ENCODE measurements at places on chromosomes 6 and 20.

DNA sequence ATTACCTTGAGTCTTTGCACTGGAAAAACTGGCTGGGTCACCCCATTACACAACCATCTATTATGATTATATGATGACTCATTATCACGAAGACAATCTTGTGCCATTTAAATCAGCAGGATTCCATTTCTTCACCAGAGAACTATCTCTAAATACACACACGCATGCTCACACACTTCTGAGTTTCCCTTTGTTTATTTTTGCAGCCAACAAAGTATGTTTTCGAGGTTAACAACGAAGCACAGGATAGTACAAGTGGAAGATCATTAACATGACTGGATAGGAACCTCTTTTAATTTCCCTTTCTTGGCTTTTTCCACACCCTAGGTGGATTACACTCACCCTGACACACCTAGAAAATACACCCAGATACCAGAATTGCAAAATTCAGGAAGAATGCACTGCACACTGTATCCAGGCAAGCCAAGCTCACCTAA lies 18.9 kb downstream of the PERP start:
- peak; percentile 84 for DNase-seq

DNA sequence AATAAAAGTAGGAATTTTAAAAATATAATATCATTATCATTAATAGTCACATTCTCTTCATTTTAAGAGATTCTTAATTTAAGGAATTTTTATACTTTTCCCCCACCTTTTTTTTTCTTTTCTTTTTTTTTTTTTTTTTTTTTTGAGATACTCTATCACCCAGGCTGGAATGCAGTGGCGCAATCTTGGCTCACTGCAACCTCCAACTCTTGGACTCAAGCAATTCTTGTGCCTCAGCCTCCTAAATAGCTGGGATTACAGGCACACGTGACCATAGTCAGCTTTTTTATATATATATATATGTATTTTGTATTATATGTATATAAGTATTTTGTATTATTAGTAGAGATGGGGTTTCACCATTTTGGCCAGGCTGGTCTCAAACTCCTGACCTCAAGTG lies 457.7 kb downstream of the CDKAL1 start:
- no peak for DNase-seq

- DNase-seq, result no peak
Observed at GRCh38 chr6:132443206-132443605, 41.9 kb upstream of the MOXD1 start.

GRCh38 chr20:25251558-25251957 lies 3.7 kb downstream of the PYGB start:
- DNase-seq, result no peak

- DNase-seq, result no peak
Observed at GRCh38 chr6:152226119-152226518, 411.0 kb downstream of the SYNE1 start.

DNA sequence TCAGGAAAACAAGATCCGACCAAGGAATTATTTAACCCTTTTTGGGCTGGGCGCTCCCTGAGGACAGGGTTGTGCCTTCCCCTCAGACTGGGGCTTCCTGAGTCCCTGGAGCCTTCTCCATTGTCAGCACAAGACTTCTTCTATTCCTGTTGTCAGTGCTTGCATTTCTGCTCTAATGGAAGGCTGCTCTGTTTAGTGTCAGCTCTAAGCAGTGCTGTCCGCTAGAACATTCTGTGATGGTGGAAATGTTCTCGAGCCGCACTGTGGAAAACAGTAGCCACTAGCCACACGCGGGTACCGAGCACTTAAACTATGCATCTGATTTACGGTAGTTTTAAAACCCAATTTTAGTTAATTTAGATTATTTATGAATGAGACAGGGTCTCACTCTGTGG lies 64.0 kb downstream of the VEGFA start:
- no peak for DNase-seq

DNA sequence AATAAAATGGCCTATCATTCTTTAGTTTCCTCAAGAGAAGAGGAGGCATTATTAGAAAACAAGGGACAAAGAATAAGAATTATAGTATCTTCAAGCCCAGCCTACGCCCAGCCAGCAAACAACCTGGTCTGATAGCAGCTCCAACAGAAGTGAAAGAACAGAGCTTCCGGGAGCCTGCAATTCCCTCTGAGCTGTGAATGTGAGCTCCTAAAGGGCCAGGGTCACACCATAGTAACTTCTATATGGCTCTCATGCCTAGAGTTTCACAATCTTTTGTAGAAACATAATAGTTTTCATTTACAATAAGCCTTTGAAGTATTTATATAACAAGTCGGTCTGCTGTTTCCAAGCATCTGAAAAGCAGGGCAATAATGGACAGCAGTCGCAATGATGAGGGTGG lies 116.5 kb downstream of the SMLR1 start:
- DNase-seq, result no peak

DNA sequence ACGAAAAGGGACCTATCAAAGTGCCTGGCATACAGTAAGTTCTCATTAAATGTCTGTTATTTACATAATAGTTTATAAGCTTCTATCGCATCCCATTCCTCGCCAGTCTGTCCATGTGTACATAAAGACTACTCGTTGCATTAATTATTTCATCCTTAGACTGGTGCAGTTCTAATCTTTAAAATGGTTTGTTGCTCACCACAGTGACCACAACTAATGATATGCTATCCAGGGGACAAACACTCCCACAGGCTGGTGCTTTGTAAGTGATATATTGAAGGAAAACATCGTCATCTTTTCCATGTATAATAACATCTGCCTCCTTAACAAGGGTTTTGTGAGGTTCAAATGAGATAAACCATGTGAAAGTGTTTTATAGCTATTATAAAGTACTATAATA lies 39.0 kb upstream of the HBS1L start:
- DNase-seq, result no peak

DNA sequence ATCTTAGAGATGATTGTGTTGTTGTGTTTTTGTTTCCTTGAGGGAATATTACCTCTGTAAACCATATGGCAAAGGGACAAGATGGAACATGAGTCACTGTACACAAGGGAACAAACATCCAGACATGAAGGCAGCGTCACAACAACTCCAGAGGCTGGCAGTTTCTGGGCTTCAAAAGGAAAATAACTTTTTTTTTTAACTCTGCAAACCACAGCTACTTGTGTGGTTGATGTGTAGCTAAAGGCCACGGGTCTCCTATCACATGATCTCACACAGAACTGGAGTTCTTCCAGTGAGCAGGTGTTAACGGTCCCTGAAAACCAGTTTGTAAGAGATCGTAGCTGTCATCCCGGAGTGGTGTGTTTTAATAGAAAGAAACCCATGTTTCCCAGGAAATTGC lies 33.2 kb upstream of the HBS1L start:
- DNase-seq, result no peak

DNA sequence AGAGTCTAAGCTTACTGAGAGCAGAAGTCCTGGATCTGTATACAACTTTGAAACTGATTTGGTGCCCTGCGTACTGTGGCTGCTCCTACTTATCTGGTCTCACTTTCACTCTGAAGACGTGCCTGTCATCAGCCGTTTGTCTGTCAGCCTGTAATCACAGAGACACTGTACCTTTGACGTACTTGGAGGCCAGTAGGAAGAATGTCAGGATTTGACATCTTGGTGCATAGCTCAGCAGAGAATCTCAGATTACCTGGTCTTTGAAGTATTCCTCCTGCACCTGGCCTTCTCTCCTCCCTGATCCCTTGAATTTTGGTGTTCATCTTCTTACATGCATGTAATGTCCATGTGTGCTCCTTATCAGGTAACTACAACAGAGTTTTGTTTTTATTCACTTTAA lies 37.7 kb downstream of the DSE start:
- no peak for DNase-seq

- DNase-seq, result no peak
Observed at GRCh38 chr6:82361631-82362030, 2.0 kb upstream of the TPBG start.

GRCh38 chr20:48035961-48036731 lies 250.9 kb upstream of the SULF2 start:
- no peak for DNase-seq

DNA sequence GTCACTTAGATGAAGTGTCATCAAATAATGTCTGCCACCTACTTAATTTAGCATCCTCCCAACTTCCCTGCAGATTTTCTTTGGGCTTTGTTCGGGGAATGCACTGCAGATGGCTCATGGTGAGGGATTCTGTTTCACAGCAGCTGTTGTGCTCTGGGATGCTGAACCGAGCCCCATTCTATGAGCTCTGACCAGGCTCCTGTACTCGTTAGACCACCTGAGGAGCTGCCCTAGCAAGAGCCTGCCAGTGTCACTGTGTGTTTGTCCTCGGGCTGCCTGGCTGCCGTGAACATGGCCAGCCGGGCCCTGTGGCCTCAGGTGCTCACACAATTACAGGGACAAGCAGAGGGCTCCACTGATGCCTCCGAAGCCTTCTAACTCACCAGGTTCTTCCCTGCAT lies 238.8 kb upstream of the ECI2 start:
- DNase-seq, result no peak

- DNase-seq, result no peak
Observed at GRCh38 chr20:11324990-11325389, 592.7 kb upstream of the BTBD3 start.

DNA sequence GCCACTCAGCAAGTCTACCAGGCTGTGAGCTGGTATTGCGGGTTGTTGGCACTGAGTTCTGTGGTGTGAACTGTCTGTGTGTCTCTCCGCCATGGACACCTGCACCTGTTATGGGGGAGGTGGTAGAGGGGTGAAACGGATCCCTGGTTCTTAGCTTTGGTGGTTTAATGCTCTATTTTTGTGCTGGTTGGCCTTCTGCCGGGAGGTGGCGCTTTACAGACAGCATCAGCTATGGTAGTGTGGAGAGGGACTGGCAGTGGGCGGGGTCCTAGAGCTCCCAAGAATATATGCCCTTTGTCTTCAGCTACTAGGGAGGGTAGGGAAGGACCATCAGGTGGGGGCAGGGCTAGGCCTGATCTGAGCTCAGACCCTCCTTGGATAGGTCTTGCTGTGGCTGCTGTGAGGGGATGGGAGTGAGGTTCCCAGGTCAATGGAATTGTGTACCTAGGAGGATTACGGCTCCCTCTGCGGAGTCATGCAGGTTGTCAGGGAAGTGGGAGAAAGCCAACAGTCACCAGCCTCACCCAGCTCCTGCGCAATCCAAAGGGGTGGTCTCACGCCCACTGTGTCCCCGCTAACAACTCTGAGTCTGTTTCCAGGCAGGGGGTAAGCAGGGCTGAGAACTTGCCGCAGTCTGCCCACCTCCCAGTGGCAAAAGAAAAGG lies 154.3 kb downstream of the CCDC170 start:
- DNase-seq, result no peak

DNA sequence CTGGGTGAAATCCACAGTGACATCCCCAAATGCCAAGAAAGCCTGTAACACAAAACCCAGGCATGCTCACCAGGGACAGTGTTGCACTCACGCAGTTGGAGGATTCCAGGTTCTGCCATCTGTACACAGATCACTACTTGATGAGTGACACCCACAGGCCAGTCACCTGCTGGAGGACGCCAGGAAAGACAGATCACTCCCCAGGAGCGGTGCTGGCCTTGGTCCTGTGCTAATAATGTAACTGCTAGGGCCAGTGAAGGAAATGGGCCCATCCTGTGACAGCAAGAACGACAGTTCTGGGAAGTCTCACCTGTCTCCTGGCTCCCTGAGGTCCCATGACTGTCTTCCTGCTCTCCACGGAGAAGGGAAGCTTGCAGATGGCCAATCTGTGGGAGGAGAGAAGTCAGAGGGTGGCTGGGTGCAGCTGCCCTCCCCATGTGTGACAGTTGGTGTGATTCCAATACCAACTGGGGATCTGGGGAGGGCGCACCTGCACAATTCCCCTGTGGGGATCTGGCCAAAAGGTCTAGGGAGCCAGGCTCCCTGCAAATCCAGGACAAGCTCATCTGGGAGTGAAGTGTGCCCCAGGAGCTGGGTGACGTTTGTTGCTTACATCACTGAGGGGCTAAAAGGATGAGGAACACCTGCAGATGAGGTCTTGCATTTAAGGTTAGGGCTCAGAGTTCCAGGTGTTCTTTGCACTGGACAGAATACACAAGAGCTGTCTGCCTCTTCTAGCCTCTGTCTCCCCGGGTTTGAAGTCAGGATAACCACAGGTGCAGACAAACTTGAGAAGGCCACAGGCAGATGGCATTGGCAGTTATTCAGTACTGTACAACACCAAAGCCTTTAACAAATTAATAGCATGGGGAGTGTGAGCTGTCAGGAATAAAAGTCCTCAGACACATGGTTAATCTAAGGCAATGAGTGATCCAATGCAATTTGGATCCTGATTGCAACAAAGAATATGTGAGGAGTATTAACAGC lies 10.3 kb downstream of the ZNF337 start:
- DNase-seq, result no peak

- no peak for DNase-seq
Observed at GRCh38 chr6:89434954-89435353, 2.0 kb downstream of the ANKRD6 start.

GRCh38 chr6:39314273-39314795 lies at the start of gene KCNK17:
Gene KCNK17, minus strand, starts transcription at chr6:39314419. Its CDS starts 99 bp downstream, at chr6:39314320.
- DNase-seq, result no peak

- DNase-seq, result no peak
Observed at GRCh38 chr20:36070451-36070850, 84.1 kb upstream of the EPB41L1 start.

DNA sequence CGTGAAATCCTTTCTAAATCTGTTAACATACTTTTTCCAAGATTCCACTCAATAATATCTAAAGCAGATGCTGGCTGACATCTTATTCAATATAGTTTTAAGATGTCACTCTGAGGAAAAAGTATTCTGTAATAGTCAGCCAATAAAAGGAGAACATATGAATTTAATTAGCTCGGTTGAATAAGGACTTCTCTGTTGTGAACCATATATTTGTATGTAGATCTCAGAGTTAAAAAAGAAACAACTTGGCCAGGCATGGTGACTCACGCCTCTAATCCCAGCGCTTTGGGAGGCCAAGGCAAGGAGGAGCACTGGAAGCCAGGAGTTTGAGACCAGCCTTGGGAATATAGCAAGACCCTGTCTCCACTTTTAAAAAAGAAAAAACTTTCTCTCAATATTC lies 7.4 kb upstream of the CD24 start:
- no peak for DNase-seq

DNA sequence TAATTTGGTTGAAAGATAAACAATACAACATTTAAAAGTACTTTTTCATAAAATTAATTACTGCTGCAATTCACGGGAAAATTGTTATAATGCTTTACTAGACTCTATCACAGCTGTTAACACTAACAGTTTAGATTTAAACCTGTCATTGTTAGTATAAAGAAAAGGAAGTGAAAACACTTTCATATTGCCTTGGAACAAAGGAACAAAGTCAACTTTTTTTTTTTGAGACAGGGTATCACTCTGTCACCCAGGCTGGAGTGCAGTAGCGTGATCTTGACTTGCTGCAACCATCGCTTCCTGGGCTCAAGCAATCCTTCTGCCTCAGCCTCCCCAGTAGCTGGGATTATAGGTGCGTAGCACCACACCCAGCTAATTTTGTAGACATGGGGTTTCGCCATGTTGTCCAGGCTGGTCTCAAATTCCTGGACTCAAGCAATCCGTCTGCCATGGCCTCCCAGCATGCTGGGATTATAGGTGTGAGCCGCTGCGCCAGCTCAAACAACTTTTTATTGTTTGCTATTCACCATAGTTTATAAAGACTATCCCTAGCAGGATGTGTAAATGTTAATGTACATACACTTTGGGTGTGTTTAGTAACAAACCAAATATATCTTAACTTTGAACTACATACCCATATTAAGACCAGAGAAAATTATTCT lies 22.1 kb downstream of the SLC35A1 start:
- no peak for DNase-seq

GRCh38 chr20:47273591-47274235 lies 82.8 kb downstream of the ZMYND8 start:
- DNase-seq, result peak; percentile 57

- no peak for DNase-seq
Observed at GRCh38 chr20:8216375-8217200, 84.5 kb downstream of the PLCB1 start.

GRCh38 chr20:13158369-13158768 lies 62.7 kb upstream of the ISM1 start:
- DNase-seq, result no peak

Measured in A172 (cell line).